ENCODE measurements at places on chromosomes 5 and 9.

GRCh38 chr9:127202461-127203169 is 62.0 kb upstream of the GARNL3 start:
- DNase-seq: no peak

DNA sequence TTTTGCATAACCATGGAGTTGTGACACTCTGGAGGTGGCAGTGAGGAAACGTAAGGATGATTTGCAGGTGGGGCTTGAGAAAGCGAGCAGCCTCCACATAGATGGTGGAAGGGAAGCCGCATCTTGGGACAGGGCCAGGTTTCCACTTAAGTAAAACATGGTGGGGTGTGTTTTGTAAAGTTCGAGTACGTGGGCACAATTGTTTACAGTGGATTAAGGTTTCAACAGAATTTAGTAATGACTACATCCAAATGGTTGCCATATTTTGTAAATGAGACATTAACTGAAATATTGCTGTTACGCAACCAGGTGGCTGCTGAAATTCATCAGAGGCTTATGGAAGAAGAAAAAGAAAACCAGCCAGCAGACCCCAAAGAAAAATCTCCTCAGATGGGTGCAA is 85.4 kb upstream of the IL7R start:
- DNase-seq: no peak

GRCh38 chr9:134283111-134283515 is 43.1 kb upstream of the RXRA start:
- no peak for DNase-seq

DNA sequence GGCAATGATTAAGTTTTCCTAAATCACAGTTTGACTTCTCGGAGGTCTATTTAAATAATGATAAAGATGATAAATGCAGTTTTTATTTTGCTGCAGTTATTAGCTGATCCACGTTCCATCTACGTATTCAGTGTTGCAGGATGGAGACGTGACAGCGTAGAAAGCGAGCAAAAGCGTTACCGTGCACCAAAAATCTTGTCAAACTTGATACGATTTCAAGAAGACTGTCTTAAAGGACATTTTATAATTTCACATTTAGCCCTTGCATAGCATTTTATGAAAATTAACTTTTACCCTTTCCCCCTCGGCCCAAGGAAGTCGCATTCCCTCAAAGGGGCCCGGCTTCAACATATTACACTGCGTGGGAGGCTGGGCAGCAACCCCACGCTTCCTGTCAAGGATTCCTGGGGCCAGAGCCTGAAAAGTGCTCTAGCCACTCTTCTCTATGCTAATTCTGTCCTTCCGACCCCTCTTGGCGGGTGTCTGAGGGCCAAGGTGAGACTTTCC is 7.1 kb upstream of the PURA start:
- no peak for DNase-seq

DNA sequence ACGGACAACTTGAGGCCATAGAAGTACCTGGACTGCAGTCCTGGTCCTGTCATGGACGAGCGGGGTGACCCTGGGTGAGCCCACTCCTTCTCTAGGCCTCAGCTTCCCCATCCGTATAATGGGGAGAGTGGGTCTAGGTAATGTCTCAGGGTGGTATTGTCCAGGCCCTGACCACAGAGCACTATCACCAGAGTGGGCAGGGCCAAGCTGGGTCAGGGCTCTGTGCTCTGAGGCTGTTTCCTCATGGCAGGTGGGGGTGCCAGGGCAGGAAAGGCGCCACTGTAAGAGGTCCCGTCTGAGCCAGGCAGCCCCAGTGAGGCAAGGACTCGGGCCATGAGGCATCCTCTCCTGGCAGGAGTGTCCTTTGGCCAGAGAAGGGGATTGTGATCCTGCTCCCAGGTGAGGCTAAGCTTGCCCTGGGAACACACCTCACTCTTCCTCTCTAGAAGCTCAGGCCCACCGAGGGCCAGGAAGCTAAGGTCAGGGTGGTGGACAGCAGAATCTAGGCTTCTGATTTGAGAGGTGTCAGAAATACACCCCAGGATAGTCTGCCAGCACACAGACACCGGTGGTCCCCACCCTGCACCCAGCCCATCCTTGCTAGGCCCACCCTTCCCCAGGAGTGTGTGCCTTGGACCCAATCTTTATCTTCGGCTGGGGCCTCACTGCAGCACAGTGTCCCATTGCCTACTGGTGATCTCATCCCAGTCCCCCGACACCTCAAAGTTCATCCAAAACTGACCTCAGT is 1.5 kb upstream of the MYOZ3 start:
- no peak for DNase-seq

DNA sequence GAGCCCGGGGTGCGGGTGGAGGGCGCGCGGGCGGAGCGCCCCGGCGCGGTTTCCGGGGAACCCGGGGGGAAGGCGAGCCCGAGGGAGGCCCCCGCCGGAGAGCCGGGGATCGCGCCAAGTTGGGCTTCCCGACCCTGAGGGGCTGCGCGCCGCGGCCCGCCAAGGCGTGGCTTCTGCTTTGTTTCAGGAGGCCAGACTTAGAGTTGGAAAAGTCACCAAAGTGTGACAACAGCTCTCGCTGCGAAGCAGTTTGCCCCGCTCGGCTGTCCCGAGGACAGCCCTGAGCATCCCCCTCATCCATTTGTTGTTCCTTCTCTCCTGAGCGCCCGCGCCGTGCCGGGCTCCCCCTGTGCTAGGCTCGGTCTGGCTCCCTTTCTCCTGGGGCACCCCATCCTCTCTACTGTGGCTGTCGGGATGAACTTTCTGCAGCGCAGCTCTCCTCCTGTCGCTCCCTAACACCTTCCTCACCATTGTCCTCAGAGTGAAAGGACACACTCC is 410 bp downstream of the GLIPR2 start:
- DNase-seq: no peak

DNA sequence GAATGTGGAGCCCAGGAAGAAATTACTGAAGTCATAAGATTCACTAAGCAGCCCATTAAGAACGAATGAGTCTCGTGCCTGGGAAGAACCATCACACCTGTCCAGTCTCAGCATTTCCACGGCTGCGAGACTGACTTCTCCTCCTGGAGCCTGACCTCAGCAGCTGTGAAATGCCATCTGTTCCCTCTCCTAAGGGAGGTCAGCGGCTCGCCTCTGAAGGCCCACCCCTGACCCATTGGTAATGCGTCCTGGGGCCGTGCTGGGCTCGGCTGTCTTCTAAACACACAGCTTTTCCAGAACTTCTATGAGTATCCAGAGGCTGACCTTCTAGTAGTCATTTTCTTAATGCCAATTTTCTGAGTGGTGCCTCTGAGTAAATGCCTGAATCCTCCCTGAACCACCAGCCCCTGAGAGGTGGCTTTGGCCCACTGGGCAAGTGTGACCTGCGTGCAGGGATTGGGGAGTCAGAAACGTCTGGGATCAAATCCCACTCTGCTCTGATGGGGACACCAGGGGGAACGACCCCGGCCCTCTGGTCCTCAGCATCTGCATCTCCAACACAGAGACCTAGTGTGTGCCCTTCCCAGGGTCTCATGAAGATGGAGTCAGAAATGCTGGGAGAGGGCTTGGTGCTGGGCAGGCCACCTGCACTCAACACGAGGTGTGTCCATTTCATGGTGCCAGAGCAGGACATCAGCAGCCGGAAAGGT is 5.7 kb downstream of the SLC6A3 start:
- no peak for DNase-seq

DNA sequence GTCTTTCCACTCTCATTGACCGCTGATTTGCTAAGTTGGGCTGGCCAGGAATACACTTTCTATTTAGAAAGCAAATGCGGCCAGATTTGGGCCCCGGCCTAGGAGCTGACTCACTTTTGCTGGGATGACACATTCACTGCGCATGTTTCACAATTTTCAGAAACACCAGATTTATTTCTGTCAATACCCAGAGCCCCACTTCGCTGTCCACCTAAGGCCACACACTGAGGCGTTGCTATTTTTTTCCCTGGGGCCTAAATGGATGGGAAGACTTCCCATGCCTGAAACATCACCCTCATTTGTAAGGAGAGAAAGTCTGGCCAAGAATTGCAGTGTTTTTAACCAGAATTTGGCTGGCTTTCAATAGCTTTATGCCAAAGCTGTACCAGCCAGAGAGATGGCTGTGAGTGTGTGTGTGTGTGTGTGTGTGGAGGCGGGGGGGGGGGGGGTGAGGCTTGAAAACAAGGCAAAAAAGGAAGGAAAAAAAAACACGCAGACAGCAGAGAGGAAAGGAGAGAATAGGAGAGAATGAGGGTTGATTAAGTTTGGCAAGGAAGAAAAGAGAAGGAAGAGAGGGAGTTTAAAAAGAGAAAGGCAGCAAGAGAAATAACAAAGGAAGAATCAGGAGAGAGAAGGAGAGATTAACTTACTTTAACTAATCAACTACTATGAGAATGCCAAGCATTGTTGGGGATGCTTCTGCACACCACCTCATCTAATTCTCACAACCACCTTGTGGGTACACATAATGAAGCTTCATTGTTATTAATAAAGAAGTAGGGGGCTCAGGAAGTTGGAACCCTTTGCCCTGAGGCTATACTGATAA is 261.4 kb upstream of the KLF4 start:
- DNase-seq: no peak

- DNase-seq: no peak
Measured at GRCh38 chr9:133163504-133164172, at the start of gene GBGT1. TSS of gene GBGT1 (minus strand) at chr9:133163914. CDS start at chr9:133162412, 1,502 bp downstream.

Measured in stimulated activated CD4-positive, alpha-beta T cell treated with anti-CD3 and anti-CD28 coated beads, TNF-alpha, amount 100 ng/mL, for 1 hour (primary cell).